ENCODE measurements at places on chromosomes 5 and 9.

DNA sequence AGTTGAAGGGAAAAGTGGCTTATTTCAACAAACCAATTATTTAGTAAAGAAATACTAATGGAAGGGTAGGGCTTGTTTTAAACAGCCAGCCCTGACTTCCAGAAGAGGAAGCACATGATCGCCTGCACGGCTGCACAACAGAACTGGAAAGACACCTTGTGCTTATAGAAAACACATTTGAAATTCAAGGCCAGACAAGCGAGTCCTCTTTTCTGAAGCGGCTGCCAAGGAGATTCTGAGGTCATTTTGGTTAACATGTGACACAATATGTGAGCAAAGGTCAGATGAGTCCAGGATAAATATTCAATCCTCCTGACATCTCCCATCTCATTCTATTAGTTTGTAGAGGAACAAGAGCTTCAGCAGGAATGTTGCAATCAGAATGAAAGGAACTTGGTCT, 461.4 kb upstream of the ST8SIA4 start:
- DNase-seq: no peak

GRCh38 chr9:109253637-109254284, 67.1 kb downstream of the EPB41L4B start:
- no peak for DNase-seq

DNA sequence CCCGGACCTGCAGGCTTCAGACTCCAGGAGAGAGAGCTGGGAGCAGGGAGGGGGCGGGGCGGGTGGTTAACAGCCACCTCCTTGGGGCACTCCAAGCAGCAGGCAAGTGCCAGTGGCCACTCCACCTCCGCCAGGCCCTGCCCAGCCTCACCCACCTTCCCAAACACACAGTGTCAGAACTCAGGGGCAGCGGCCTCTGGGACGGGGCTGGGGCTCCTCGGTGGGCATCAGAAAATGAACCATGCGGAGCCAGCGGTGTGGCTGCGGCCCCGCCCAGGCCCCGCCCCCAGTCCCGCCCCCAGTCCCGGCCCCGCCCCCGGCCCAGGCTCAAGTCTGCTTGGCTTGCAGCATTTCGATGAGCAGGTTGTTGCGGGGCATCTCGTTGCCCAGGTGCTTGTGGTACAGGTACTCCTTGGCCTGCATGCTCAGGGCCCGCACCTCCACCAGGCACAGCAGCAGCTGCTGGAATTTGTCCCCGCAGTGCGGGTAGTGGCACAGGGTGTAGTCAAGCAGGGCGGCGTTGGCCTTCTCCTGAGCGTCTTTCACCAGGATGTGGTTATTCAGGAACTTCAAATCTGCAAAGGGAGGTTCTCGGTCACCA, 24.7 kb downstream of the NR5A1 start:
- DNase-seq: no peak

DNA sequence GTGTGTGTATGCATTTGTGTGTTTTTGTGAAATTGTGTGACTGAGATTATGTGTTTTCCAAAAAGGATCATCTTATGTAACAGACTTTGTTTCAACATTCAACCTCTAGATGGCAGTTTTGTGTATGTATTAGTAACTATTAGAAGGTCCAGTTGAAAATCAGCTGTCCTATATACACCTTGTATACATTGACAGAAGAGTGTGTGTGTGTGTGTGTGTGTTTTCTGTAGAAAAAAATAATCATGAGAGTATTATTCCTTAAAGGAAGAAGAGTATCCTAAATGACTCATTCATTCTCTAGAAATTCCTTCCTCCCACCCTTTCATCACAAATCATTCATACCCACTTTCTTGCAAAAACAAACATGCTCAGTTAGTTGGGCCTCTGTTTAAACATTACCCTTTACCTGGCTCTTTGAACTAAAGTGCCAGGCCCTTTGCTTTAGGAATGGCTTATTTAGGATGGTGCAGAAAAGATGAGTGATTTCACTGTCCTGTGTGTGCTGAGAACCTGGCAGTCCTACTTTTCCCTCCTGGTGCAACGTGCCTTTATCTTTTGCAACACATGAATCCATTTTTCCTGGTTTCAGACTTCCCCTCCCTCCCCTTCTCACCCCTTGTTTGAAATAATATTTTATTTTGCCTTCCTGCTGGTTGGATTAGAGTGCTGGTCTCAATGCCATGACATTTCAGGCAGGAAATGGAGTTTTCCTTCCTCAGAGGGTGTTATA, 152.2 kb downstream of the ARHGAP26 start:
- DNase-seq: no peak

DNA sequence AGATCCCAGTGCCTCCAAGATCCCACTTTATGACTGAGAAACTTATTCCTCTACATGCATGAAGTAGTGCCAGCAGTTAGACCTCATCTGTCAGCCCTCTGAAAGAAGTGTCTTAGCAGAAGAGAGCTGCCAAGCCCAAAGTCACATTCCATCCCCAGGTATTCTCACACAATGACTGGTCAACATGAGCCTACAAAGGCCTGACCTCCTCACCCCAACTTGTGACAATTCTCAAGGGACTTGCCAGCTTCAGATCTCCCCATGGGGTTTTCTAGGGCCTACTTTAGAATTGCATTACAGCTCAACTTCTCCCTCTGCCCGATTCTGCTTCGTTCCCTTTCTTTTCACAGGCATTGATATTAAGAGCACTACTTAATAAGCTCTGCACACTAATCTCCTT, 393.8 kb upstream of the SLC30A5 start:
- no peak for DNase-seq

DNA sequence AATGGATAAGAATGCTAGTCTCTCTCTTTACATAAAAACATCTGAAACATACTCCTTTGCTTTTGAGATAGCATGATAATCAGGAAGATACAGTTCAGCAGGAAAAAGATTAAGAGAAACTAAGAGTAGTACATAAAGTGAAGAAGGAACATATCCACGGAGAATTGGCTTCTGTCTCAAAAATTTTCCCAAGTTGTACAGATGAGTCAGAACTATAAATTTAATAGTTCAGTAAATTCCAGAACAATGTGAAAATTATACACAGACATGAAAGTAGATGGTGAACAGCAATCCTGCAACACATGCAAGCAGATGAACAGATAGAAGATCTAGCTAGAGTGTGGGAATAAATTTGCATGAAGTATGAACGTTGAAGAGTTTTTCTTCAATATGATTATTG, 691.4 kb upstream of the RIOK2 start:
- DNase-seq: no peak

- no peak for DNase-seq
These were observed 44.5 kb downstream of the AMBP start for GRCh38 chr9:114033397-114034103.

DNA sequence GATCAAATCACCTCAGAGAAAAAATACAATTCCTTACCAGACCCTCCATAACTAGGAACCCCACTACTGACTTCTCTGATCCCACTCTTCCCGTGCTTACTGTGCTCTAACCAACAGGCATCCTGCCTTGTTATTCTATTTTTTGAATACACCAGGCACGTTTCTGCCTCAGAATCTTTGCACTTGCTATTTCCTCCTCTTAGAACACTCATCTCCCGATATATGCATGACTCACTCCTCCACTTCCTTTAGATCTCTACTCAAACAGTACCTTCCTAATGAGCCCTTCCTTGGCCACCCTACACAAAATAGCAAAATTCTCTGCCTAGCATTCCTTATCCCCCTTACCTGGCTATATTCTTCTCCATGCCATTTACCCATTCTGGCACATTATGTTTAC, 43.9 kb downstream of the MAPKAP1 start:
- no peak for DNase-seq
